ENCODE measurements at places on chromosomes 1 and 21.
A peak's percentile ranks its signal among the peaks of the same experiment; 100 is the strongest.

DNA sequence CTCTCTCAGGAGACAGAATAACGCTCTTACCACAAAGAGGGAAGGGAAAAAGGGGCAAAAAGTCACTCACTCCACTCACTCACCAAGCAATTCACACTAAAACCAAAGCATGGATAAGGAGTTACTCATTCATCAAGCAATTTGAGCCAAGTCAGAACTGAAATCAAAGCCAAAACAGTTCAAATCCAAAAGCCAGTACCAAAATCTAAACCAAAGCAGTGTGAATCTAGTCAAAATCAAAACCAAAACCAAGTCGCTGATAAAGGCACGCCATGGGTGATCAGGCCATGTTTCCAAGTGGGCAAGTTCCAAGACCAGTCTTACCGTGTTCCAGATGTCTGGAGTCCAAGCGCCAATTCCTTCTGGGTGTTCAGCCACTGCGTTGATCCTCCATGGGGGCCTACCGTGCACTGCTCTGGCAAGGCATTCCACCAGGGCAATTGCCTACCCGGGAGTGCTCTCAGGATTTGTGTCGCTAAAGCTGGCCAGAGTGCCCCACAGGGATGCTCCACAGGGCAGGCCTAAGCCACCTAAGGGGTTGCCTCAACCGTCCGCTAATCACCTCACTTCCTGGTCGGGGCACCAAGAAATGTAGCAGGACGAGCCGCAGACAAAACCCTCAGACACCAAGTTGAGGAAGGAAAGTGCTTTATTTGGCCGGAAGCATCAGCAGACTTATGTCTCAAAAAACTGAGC is 142.3 kb downstream of the TRIM33 start:
- DNase-seq = peak; percentile 23

DNA sequence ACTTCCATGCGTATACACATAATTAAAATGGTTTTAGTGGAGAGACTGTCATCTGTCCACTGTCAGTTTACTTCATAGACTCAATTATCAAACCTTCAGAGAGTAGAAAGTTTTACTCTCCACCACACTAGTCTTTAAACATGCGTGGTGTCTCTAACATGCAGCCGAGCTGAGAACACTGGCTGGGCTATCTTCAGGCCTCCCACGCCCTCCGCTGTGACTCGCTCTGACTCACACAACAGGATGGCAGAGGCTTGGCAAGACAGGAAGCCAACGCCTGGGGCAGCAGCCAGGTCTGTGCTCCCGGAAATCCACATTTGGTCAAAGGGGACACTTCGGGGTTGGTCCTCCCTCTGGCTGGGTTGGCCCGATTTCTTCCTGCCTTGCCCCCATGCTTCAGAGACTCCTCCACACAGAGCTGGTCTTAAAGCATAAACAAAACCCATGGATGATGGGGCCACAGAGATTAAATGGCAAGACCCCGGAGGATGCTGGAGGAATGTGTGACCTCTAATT is 22.7 kb upstream of the IFNGR2 start:
- peak; percentile 82 for DNase-seq

DNA sequence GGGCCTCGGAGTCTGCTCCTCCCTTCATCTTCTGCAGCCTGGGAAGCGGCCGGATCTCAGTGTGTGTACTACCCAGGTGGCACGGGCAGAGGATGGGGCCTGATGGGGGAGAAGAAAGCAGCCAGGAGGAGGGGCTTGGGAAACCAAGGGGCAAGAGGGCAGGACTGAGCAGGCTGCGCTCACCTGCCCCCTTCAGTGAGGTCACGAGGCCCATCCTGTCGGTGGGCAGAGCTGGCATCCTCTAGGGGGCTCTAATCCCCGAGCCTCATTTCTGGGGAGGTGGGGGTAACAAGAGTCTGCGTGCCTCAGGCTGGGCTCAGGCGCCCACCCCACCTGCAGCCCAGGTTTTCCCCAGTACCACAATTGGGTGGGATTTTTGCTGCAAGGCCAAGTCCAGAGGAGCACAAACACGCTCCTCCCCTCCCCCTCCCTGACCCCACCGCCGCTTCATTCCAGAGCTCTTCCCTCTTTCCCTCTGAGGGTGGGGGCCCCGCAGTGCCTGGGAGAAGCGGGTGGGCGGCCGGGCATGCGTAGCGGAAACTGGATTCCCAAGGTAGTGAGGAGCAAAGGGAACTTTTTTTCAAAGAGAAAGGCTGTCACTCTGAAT is 1.8 kb upstream of the WNT3A start:
- DNase-seq = peak; percentile 76

DNA sequence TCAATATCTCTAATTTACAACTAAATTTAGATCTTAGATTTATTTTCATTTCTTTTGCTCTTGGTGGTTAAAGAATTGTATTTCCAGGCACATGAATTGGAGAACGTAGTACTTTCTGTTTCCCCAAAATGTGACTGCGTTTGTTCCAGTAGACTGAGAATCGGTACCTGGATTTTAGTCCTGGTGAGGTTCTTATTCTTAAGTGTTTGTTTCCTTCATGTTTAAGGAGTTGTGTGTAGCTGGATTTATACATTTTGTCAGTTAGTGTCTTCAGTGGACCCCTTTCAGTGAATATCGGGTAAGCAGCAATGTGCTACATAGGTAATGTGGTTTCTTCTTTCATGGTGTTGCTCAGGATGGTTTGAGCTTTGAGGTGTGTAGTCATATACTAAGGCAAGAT is 6.8 kb downstream of the MIER1 start:
- DNase-seq = peak; percentile 5

DNA sequence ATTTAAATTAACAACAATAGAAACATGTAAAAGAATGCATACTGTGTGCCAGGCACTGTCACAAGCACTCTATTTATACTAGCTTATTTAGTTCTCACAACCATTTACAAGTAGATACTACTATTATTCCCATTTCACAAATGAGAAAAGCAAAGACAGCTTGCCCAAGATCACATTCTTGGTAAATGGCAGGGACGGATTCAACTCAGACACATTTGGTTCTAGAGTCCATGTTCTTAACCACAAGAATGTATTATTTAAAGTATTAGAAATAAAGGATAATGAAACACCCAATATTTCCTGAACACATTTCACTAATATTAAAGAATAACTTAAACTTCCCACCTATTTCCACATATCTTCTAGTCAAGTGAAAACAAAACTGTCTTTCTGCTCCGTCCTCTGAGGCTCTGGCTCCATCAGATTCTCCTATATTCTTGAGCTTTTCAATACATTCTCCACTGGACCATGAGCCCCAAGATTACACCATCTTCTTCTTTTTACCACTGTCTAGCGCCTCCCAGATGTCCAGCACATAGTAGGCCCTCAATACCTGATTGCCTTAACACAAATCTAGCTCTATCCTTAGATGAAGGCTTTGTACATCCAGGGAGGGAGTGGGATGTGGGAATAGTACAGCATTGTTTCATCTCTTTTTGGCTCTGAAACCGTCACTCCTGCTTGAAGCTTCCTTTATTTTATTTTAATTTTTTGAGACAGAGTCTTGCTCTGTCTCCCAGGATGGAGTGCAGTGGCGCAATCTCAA is 29.3 kb downstream of the SOD1 start:
- no peak for DNase-seq

- peak; percentile 87 for DNase-seq
Observed at GRCh38 chr1:160997323-160998038, 23.5 kb downstream of the F11R start.

DNA sequence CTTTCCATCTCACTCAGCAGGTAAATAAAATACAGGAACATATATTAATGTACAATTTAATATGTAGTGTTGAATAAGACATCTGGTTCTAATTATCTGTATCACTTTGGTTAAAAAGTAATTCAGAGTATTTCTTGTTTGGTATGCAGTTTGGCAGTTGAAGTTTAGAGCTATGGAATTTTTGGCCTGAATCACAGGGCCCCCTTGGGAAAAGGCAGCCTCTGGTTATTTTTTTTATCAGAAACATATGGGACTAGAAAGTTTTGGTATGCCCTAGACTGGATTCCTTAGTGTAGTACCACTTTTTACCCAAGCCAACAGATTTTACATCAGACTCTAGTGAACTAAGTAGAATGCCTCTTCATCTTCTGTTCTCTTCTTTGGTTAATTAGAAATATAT is 26.4 kb downstream of the CNST start:
- peak; percentile 88 for DNase-seq

Measured in osteoblast (primary cell).